Tibial artery (tissue), 4 donors: ENCODE measurements at places on chromosomes 3 and 15.
A peak's percentile ranks its signal among the peaks of the same experiment; 100 is the strongest.

DNA sequence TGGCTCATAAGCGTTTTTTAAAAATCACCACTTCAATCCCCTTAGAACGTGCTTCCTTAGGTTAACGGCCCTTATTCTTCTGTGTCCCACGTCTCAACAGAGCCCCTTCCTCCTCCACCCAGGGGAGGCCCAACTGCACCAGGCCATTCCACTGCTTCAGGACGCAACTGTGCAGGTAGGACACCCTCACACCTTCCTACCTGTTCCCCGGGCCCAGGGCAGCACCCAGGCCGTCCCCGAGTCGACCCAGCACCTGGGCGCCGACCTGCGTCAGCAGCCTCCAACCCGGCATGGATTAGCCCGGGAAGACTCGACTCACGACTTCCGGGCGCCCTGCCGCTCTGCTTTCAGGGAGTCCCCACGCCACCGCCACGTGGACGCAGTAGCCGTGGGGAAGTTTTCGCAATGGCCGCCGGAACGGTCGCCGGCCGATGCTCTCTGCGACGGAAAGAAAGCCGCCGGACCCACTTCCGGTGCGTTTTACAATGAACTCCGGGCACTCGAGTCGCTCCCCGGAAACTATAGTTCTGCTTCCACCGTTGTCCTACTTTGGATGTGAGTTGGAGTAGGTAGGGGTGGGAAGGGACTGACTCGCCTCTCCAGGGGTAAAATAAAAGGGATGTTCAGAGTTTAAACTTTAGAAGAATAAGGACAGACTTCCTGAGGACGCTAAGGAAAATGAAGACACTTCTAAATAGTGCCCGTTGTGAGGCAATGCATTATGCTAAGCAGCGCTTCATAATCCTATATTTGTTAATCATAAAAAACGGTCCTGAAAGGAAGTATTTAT, at the start of gene MRPL3:
MRPL3 (minus strand) TSS at position 442 of the 790 bp plus-strand sequence; CDS start at position 292, 150 bp downstream.
- DNase-seq: peak; percentile 88

- no peak for DNase-seq
Observed at GRCh38 chr15:78977591-78978347, 32.9 kb upstream of the CTSH start.

GRCh38 chr3:38210141-38210757, 44.9 kb downstream of the OXSR1 start:
- DNase-seq: no peak

DNA sequence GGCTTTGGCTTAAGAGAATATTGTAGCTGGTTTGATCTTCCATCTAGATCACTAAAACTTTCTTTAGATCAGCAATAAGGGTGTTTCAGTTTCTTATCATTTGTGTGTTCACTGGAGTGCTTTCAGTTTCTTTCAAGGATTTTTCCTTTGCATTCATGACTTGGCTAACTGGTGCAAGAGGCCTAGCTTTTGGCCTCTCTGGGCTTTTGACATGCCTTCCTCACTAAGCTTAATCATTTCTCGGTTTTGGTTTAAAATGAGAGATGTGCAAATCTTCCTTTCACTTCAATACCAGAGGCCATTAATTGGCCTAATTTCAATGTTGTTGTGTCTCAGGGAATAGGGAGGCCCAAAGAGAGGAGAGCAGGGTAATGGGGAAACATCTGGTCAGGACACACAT, 30.3 kb upstream of the CCNB2 start:
- DNase-seq: no peak

DNA sequence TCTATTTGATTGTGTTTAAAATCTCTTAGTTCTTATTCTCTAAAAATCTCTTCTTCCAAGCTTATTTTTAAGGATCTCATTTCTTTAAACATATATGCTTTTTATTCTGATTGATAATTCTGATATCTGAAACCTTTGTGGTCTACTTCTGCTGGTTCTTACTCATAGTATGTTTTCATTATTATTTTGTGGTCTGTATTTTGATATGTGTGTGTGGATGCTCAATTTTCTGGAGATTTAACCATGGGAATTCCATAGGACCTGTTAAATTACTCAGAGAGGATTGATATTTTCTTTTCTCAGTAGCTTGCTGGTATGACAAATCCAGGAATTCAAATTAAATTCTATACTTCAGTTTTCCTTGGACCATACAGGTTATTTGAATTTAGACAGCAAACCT, 14.7 kb upstream of the HHLA2 start:
- DNase-seq: no peak

DNA sequence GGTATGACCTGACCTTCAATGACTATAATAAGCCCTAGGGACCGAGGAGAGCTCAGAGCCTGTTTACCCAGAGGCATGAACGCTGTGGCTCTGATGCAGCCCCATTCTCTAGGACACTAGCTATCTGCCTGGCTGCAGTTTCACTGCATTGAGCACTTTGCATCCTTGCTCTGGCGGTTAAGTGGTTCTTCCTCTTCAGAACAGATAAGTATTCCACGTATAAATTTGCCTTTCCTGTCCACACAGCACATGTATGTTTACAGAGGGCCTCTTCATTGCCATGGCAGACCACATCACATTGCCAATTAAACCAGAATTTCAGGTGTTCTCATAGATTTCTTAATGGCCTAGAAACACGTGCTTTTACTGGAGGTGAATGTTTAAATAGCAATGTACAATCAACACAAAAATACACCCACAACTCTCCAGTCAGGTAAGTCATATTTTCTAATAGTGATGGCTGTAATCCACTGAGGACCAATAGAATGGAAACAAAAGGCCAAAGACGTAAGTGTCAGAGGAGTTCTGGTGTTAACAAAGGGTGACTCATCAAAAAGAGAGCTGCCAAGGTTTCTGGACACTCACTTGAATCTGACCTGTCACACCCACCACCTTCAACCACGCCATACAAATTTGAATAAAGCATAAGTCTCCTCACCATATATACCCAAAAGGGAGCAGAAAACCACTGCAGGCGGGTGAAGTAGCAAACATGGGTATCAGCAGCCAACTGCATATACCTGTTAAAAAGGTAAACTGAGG, 553.4 kb downstream of the OCA2 start:
- DNase-seq: no peak

DNA sequence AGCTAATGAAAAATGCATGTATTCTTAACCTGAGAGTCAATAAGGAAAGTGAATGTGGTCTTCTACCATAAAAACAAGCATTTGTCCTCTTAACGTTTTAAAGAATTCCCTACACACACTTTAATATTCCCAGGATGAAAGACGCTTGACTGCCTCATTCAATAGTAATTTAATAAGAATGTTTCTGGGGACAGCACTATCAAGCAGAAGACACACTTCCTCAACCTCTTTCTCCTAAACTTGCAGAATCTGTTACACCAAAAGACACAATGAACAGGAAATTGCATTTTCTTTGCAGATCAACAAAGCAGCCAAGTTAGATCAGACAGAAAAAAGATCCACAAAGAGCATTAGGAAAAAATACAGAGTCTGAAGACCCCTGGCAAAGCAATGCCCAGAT, 97.7 kb downstream of the PLCH1 start:
- no peak for DNase-seq

- DNase-seq: no peak
Observed at GRCh38 chr3:197446700-197447056, 109.1 kb downstream of the BDH1 start.
